ENCODE measurements at places on chromosomes 3 and 15. TPM values are rescaled to one million over a fixed set of nuclear protein-coding genes. Genes with fewer than 3 reads are reported as not detected.
A peak's percentile ranks its signal among the peaks of the same experiment; 100 is the strongest.

SCAMP5 gene
- 1.2 TPM for total RNA-seq

GRCh38 chr3:17738921-17739320 lies 3.5 kb downstream of the TBC1D5 start:
- no peak for DNase-seq

- peak; percentile 29 for DNase-seq
These were observed 72.9 kb downstream of the CD200 start for GRCh38 chr3:112405845-112406244.

DNA sequence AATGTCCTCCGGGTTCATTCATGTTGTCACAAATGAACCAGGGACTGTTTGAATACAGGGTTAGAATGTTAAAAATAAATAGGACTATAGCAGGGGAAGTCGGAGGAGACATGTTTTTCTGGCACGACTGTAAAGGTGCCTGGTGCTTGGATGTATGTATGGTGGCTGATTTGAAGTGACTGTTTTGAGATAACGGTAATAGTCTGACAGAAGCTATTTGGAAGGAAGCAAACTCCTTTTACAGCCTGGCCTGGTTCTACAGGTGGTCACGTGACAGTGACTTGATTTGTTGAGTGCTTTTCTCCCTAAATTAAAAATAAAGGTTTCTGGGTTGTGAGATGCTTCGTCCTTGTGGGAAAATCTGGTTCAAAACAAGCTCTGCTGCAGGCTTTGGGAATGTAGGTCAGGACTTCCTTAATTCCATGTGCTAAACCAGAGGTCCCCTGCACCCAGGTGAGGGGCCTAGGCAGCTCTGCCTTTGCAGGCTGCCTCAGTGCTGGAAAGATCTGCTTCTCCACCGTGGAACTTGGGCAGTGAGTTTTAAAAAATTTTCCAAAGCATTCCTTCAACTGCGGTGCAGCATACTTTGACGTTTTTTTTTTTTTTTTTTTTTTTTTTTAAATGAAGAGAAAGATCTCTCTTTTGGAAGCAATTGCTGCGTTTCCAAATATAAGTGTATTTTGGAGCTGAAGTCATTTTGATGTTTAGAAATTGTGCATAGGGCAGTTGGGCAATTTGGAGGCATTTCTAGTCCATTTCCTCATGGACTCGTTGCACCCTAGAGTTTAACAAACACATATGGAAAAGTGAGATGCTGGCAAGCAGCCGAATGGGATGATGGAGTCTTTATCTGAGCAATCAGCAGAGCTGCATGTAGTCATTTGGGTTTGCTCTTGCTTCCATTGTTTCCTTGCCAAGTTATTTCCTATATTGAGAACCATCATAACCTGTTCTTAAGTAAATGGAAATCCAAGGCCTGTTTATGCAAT lies 30.9 kb downstream of the ITPR1 start:
- DNase-seq, result no peak

- DNase-seq, result peak; percentile 7
These were observed 605 bp downstream of the DCUN1D1 start for GRCh38 chr3:182979674-182980191.

Measured in activated T-cell treated with anti-CD3 and anti-CD28 coated beads, Interleukin-2, amount 50 U/mL, for 72 hours (primary cell).